ENCODE measurements at places on chromosomes 7 and 10. TPM values are rescaled to one million over a fixed set of nuclear protein-coding genes. Genes with fewer than 3 reads are reported as not detected.

- no peak for DNase-seq
These were observed 808.7 kb downstream of the XPNPEP1 start for GRCh38 chr10:109114579-109114978.

The TSPAN15 gene
- total RNA-seq = 13.2 TPM

- no peak for DNase-seq
These were observed 19.2 kb upstream of the PARD3 start for GRCh38 chr10:34834274-34834673.

GRCh38 chr10:49264177-49264677 lies 34.7 kb upstream of the C10orf71 start:
- DNase-seq = no peak

DNA sequence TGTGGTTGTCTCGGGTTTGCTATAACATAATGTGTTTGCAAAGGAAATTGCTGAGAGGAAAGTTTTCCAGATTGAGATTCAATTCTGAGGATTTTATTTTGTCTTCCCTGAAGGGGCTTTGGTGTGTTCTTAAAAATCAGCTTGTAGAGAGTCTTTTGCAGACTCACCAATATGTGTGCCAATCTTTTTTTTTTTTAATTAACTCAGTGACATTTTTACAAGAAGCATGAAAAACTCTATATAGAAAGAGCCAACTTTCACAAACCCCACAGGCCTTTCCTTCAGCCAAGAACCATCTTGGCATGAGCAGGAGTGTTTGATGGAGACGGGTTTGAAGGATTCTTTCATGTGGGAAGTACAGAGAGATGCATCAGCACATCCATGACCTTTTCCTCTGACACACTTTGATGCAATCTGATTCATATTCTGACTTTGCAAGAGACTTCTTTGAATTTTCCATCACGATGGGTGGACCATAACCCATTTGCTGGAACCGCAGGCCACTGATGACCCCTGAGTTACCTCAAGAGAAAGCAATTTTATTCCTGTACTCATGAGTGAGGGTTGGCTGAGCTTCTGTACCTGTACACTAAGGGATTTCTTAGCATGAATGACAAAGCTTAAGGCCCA lies 892.6 kb downstream of the XPNPEP1 start:
- no peak for DNase-seq

- no peak for DNase-seq
These were observed 86.2 kb downstream of the ZNF365 start for GRCh38 chr10:62460393-62460792.

DNA sequence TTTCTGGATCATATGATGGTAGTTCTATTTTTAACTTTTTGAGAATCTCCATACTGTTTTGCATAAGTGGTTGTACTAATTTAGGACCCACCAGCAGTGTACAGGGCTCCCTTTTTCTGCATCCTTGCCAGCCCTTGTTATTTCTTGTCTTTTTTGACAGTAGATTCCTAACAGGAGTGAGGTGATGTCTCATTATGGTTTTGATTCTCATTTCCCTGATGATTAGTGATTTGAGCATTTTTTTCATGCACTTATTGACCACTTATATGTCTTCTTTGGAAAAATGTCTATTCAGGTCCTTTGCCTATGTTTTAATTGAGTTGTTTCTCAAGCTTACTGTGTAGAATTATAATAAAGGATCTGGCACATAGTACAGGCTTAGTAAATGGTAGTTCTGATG lies 238.8 kb upstream of the BMPER start:
- DNase-seq = no peak

The ZFYVE27 gene
- total RNA-seq = 30.5 TPM

DNA sequence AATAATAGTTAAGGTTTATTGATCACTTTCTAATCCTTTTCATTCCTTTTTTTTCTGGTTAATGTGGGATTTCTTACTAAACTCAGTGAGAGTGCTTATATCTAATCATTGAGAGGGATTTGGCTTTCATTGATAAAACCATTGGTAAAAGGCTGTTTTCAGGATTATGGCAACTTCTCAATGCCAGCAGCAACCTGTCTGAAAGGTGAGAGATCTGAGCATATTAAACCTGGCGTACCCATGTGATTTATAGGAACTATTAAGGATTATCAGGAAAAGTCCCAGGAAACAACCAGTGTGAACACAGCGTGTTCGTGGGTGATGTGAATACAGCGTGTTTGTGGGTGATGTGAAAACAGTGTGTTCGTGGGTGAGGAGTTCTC lies 65.9 kb downstream of the PDIA4 start:
- no peak for DNase-seq

- no peak for DNase-seq
These were observed 13.5 kb downstream of the ECHDC3 start for GRCh38 chr10:11755512-11756263.

- no peak for DNase-seq
These were observed 140.3 kb upstream of the FAM20C start for GRCh38 chr7:52100-52499.

GRCh38 chr7:56174875-56175760 lies 58.9 kb upstream of the NUPR2 start:
- DNase-seq = no peak

- DNase-seq = no peak
These were observed 79.7 kb downstream of the TBXAS1 start for GRCh38 chr7:139908792-139909191.

GRCh38 chr7:118151671-118152070 lies 32.3 kb upstream of the LSM8 start:
- no peak for DNase-seq

DNA sequence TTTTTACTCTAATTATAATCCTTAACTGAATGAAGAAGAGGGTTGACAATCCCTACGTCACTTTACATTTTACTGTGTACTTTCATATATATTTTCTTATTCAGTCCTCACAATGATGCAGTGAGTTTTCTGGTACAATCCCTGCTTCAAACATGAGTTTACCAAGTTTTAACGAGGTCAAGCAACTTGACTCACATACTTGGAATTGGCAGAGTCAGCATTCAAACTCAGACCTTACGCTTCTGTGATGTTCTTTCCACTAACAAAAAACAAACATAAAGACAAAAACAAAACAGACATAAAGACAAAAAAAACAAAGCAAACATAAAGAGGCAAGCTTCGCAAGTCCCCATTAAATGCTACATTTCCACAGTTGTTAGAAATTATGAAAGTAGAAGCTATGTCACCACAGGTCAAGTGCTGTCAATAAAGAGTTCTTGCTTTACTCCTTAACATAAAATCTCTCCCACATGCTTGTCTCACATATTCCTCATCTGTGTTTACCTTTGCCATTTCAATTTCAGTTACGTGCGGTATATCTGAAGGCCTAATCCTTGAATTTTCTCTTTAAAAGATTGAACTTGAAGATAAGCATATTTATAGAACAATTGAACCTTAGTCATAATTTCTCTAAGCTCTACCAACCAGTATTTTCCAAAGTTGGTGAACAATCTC lies 217.3 kb downstream of the CELF2 start:
- DNase-seq = no peak

The TSPAN33 gene
- total RNA-seq = 153 TPM

The SPDYE8 gene
- not detected for total RNA-seq

DNA sequence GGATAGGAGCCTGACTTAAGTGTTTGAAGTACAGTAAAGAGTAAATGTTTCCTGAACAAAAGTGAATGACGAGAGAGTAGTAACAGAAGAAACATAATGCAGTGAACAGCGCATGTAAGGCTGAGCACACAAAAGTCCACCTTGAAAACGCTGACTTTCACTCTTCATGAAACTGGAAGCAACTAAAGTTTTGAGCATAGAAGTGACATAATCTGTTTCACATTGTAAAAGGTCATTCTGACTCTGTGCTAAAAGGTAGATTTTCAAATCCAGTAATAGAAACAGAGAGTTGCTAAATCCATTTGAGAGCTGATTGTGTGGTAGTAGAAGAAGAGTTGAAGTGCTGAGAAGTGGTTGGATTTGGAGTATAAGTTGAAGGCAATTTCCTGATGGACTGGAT lies 1037.0 kb downstream of the CNTNAP2 start:
- DNase-seq = no peak

The GPR85 gene
- 7.5 TPM for total RNA-seq

DNA sequence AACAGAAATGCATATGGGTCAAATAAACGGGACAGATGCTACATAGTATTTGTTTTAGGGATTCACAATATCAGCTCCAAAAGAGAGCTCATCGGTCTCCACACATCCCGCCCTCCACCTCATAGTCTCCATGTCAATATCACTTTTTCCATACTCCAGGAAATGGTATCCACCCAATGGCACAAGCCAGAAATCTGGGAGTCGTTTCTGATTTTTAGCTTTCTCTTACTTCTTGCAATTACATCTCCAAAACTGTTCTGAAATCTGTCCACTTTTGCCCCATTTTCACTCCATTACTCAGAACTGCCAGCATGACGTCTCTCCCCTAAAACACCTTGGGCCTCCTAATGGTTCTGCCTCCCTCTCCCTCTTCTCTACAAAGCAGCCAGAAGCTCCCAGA lies 47.4 kb upstream of the EZH2 start:
- DNase-seq = no peak

The ANAPC16 gene
- total RNA-seq = 61.4 TPM

DNA sequence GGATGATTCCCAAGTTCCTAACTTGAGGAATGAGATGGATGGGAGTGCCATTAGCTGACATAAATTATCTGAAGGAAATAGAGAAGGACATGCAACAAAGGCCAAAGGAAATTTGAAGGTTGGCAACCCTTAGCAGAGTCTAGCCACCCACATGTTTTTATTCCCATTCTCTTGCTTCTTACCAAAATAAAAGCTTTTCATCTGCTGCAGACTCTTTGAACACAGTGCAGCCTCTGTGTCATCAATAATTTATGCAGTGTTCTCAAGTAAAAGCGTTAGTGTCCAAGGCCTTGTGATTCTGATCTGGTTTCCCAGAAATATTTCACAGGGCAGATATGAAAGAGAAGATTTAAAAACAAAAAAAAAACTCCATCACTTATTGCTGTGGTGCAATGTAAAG lies 98.5 kb downstream of the ST7 start:
- no peak for DNase-seq

The OR2A1 gene
- not detected for total RNA-seq

GRCh38 chr10:97002670-97003069 lies 170.6 kb downstream of the LCOR start:
- DNase-seq = no peak

The ZNF37A gene
- 10.0 TPM for total RNA-seq

GRCh38 chr7:139431459-139431858 lies 52.0 kb downstream of the KLRG2 start:
- peak; percentile 96 for DNase-seq

DNA sequence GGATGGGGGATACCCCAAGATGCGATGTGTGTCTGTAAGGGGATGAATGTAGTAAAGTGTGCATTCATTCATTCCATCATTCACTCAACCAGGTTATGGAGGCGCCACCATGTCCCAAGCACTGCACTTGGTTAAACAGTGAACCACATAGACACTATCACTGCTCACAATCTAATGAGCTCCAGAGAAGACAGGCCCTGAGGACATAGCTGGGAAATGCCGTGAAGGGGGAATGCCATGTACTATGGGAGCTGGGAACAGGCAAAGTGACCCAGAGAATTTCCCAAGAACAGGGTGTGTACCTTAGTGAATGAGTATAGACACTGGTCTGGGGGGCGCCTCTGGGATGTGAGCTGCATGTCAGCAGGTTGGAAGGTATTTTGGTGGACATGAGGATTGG lies 44.5 kb upstream of the LBX1 start:
- DNase-seq = no peak

The FZD1 gene
- total RNA-seq = 13.3 TPM

The ANKRD61 gene
- 0.35 TPM for total RNA-seq

The PKD2L1 gene
- total RNA-seq = 0.13 TPM

The SLC16A9 gene
- total RNA-seq = 0.88 TPM

- no peak for DNase-seq
These were observed 6.9 kb upstream of the ORAI2 start for GRCh38 chr7:102426268-102427018.

DNA sequence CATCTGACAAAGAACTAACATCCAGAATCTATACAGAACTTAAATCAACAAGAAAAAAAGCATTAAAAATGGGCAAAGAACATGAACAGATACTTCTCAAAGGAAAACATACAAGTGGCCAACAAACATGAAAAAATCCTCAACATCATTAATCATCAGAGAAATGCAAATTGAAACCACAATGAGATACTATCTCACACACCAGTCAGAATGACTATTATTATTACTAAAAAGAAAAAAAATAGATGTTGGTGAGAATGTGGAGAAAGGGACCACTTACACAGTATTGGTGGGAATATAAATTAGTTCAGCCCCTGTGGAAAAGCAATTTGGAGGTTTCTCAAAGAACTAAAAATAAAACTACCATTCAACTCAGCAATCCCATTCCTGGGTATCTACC lies 89.1 kb upstream of the ADO start:
- no peak for DNase-seq

DNA sequence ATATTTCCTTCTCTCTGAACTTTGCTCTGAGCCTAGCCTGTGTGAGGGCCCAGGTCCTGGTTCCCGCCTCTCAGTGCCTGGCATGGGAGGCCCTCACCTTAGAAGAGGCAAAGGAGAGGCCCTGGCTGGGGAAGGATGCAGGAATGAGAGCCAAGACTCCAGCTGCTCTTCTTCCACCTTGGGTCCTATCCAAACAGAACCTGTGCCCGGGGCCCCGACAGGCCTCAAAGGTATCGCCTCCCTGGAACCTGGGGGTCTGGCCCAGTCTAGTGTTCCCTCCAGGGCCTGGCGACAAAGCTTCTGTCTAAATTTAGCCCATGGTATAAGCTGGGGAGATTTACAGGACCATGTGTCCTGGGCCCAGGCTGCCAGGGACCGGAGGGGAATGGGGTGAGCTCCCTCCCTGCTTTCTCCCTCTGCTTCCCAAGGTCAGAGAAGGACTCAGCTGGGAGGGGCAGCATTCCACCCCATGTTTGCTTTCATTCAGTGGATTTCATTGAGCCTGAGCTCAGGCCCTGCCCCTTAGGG lies 12.0 kb upstream of the CRHR2 start:
- DNase-seq = no peak

Measured in myocyte (in vitro differentiated cells).